T-helper 9 cell (primary cell): ENCODE measurements at places on chromosomes 1 and 21.

DNA sequence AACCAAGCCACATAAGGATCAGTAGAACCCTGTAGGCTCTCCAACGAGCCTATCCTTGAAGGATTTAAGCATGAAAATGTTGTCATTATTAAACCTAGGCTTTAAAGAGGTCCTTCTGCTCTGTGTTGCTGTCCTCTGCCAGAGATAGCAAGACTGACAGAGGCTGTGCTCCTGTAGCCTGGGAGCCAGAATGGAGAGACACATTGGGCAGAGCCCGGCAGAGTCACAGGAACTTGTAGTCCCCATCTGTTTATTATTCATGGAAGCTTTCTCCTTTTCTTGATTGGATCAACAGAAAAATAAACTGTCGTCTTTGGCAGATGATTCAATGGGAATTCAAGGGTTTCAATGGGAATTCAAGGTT lies 19.2 kb upstream of the SLAMF1 start:
- no peak for DNase-seq

- DNase-seq, result no peak
Observed at GRCh38 chr1:157249739-157250138, 111.5 kb upstream of the ETV3 start.

GRCh38 chr1:28506907-28507246 lies 1.0 kb downstream of the RCC1 start:
- no peak for DNase-seq

DNA sequence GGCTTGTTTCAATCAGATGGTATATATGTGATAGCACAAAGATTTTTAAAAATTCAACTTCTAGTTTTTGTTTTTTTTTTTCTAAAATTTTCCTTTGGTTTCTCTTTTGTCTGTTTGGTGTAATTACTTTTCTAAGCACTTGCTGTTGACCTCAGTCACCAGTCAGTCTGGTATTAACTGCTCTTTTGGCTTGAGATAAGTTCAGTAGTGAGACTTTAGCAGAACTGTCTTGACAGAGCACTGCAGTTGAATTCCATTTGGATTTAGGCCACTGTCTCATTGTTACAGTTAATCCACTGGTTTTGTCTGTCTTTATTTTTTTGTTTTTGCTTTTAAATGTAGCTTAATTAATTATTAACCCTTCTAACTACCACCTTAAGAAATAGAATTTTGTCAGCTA lies 36.2 kb downstream of the OSBPL9 start:
- no peak for DNase-seq
